Activated CD8-positive, alpha-beta T cell treated with anti-CD3 and anti-CD28 coated beads for 36 hours (primary cell): ENCODE measurements at places on chromosomes 13 and 19.

DNA sequence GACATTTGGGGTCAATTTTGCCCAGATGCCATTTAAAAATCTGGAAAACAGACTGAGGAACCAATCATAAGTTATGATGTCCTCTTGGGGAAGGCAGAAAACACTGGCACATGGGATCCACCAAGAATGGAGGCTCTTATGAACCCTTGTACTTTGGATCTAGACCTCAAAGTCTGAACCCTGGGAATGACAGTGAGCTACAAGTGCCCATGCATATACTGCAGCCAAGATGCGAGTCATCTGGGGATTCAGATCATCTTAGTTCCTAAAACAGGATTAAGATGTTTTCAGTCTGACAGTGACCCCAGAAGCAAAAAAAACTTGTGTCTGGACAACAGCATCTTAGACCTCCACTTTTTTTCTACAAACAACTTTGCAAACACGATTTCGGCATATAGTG, 100.2 kb upstream of the SIAH3 start:
- no peak for DNase-seq

DNA sequence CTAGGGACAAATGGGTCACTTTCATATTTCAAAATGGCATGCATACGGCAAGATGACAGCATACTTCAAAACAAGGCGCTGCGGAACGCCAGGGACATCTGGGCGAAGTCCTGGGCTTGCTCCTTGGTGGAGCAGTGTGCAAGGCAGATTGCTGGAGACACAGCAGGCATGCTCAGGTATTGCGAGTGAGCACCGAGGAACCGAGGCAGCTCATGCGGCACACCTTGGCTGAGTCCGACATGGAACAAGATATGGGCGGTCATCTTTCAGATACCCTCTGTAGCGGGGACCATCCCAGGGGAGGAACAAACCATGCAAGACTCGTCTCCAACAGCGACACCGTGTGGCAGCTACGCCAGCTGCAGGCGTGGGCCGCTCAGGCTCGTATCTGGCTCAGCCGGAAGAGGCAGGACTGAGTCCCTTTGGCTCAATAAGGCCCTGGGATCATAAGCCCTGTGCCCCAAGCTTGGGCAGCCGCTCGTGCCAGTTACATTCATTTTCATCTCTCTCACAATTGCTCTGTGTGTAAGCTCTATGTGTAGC, 112.4 kb downstream of the NUFIP1 start:
- peak; percentile 35 for DNase-seq

DNA sequence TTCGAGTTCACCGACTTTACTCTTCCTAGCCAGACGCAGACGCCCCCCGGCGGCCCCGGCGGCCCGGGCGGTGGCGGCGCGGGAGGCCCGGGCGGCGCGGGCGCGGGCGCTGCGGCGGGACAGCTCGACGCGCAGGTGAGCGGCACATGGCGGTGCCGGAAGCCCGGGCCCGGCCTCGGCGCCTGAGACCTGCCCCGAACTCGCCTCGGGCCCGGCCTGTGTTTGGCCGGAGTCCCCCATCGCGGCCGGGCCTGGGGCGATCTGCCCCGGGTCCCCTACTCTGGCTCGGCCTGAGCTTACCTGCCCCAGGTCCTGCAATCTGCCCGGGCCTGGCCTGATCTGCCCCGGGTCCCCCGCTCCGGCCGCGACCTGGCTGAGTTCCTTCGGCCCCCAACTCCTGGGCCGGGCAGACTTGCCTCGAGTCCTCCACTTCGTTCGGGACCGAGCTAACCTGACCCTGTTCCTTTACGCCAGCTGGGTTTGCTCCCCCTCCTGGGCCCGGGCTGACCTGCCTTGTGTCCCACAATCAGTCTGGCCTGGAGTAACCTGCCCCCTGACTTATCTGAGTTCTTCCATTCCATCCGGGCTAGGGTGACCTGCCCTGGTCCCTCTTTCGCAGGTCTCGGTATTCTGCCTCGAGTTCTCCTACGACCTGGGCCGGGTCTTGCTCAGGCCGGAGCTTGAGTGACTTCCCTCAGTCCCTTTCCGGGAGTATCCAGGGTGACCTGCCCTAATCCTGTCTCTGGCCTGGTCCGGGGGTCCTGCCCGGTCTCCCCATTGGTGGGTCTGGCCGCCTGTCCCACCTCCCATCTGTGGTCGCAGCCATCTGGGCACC, 764 bp downstream of the UPF1 start:
- peak; percentile 53 for DNase-seq

GRCh38 chr19:40803857-40804782, 5.1 kb downstream of the EGLN2 start:
- DNase-seq = peak; percentile 87

DNA sequence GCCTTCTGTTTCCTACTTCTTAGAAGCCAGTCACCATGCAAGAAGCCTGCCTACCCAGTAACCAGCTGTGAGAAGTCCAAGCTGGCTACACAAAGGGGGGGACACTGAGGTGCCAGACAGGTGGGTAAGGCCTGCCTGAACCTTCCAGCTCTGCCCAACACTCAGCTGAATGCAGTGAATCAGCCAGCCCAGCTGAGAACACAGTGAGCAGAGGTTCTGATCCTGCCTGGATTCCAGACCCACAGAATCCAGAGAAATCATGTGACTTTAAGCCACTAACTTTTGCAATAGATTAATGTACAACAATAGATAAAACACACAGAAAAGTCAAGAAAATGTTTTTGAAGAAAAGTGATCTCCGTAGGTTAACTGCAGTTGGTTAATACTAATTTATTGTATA, 151.7 kb downstream of the EFNB2 start:
- DNase-seq = no peak

GRCh38 chr13:111484959-111485358, 164.5 kb downstream of the TEX29 start:
- no peak for DNase-seq

- DNase-seq = peak; percentile 4
These were observed 154.4 kb downstream of the GGACT start for GRCh38 chr13:100434010-100434763.

DNA sequence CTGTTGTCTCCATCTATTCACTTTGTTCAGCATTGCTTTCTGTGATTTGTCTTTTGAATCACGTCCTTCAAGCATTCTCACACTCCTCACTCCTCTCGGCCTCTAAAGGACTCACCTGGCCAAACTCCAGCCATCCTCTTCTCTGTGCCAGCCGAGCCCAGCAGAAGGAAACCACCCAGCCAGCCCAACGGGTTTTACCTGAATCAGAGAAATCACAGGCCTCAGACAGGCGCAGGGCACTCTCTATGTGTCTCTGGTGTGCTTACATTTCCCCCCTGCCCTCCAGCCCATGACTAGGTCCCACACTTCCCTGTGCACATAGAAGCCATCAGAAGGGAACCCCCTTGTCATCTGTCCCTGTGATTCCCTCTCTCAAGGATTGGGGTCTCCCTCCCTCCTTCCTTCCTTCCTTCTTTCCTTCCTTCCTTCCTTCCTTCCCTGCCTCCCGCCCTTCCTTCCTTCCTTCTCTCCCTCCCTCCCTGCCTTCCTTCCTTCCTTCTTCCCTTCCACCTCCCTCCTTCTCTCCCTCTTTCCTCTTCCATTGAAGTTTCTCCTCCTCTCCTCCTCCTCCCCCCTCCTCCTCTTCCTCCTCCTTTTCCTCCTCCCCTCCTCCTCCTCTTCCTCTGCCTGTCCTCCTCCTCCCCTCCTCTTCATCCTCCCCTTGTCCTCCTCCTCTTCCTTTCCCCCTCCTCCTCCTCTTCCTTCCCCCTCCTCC, 8.8 kb upstream of the ZNF541 start:
- DNase-seq = no peak

- no peak for DNase-seq
These were observed 80.5 kb downstream of the GPR12 start for GRCh38 chr13:26680123-26680450.

- DNase-seq = no peak
These were observed 46.5 kb upstream of the RCBTB2 start for GRCh38 chr13:48579165-48579918.

- DNase-seq = peak; percentile 63
These were observed 1.1 kb downstream of the RBM26 start for GRCh38 chr13:79404985-79405384.
